Caco-2 (cell line): ENCODE measurements at places on chromosomes 6 and 20. TPM values are rescaled to one million over a fixed set of nuclear protein-coding genes. Genes with fewer than 3 reads are reported as not detected.

The NANP gene
- 9.3 and 10.1 TPM in 2 replicates for total RNA-seq

The CDSN gene
- not detected in 2 replicates for total RNA-seq

DNA sequence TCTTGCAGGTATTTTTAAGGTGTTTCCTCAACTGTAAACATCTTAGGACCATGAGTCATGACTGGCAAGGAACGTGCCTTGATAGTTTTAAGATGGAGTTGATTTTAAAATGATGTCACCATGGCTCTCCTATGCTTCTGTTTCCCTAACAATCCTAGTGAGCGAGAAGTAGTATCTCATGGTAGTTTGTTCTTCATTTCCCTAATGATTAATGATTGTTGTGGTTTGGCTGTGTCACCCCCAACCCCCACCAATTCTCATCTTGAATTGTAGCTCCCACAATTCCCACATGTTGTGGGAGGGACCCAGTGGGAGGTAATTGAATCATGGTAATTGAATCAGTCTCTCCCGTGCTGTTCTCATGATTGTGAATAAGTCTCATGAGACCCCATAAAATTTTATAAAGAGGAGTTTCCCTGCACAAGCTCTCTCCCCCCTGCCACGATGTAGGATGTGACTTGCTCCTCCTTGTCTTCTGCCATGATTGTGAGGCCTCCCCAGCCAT, 16.8 kb upstream of the BNIP5 start:
- H3K4me3 ChIP-seq = no peak overlapping the region
- peaks cover 19% of the 10 kb centered on the region for H3K4me1 ChIP-seq
- H3K27ac ChIP-seq = no peak overlapping the region
- H3K27me3 ChIP-seq = no peaks in the 10 kb centered on the region
- H3K36me3 ChIP-seq = no peaks in the 10 kb centered on the region
- no peak for DNase-seq

GRCh38 chr6:43708860-43709653, 21.5 kb upstream of the MRPS18A start:
- H3K36me3 ChIP-seq = no peaks in the 10 kb centered on the region
- no peak overlapping the region for H3K4me3 ChIP-seq
- peaks cover 8% of the 10 kb centered on the region for H3K4me1 ChIP-seq
- H3K27ac ChIP-seq = no peak overlapping the region
- H3K27me3 ChIP-seq = no peaks in the 10 kb centered on the region

- DNase-seq = no peak
- no peaks in the 10 kb centered on the region for H3K36me3 ChIP-seq
- H3K27ac ChIP-seq = no peak overlapping the region
- H3K4me3 ChIP-seq = no peak overlapping the region
These were observed 619.4 kb downstream of the PHF3 start for GRCh38 chr6:64255000-64255399.

DNA sequence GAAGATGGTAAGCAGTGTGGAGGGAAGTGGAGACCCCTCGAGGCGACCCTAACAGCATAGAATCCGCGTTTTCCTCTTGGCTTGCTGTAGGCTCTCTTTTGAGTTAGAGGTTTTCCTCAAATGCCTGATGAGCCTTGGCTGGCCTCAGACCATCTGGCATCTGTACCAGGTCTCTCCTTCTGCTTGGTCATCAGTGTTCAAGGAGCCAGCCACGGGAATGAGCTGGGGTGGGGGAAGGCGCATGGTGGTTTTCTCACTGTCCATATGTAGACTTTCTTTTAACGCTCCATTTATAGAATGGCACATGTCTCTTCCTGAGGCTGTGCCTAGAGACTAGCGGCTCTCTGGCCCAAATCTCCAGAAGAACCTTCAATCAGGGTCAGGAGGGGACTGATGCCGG, 8.1 kb upstream of the GUCA1A start:
- no peak for DNase-seq
- no peak overlapping the region for H3K27ac ChIP-seq
- H3K4me1 ChIP-seq = 0 out of 2 replicates have a peak, but pooled peaks cover 3% of the 10 kb centered on the region
- no peaks in the 10 kb centered on the region for H3K27me3 ChIP-seq
- no peaks in the 10 kb centered on the region for H3K36me3 ChIP-seq
- H3K4me3 ChIP-seq = no peak overlapping the region

GRCh38 chr20:51097351-51098120, 74.6 kb upstream of the KCNG1 start:
- H3K4me3 ChIP-seq = no peak overlapping the region
- no peaks in the 10 kb centered on the region for H3K36me3 ChIP-seq
- peaks cover 12% of the 10 kb centered on the region for H3K4me1 ChIP-seq
- DNase-seq = no peak
- H3K27me3 ChIP-seq = no peaks in the 10 kb centered on the region; the same call in 1 of the 2 replicates

The PXDC1 gene
- 36.9 and 42.9 TPM in 2 replicates for total RNA-seq

- no peaks in the 10 kb centered on the region for H3K36me3 ChIP-seq
- H3K4me1 ChIP-seq = no peaks in the 10 kb centered on the region
- no peak for DNase-seq
- H3K27me3 ChIP-seq = no peaks in the 10 kb centered on the region
These were observed 79.8 kb downstream of the PRDM1 start for GRCh38 chr6:106165885-106166485.
